IMR-90 (cell line): ENCODE measurements at places on chromosomes 3 and 15. TPM values are rescaled to one million over a fixed set of nuclear protein-coding genes. Genes with fewer than 3 reads are reported as not detected.
A peak's percentile ranks its signal among the peaks of the same experiment; 100 is the strongest.

- no peak overlapping the region for H3K4me3 ChIP-seq
- no peaks in the 10 kb centered on the region for H3K27me3 ChIP-seq
- no peak for DNase-seq
- H3K4me1 ChIP-seq = peaks cover 27% of the 10 kb centered on the region
Measured at GRCh38 chr3:8456412-8456811, 45.2 kb upstream of the LMCD1 start.

DNA sequence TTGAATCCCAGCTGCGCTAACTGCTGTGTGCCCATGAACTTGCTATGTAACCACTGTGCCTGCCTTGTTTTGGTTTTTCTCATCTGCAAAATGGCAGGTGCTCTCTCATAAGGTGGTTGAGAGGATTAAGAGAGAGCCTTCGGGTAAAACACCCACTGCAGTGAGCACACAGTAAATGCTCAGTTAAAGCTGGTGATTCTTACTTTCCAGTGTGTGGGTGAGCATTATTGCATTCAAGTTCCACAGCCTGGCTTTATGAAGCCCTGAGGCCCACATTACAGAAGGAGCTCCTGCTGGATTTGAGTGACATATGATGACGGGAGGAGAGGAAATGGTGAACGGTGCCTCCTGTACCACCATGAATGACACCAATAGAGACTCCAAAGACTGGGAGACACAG, 83.5 kb upstream of the SEC13 start:
- H3K27me3 ChIP-seq = peaks cover 13% of the 10 kb centered on the region
- H3K27ac ChIP-seq = no peak overlapping the region
- peaks cover 3% of the 10 kb centered on the region for H3K4me1 ChIP-seq
- no peaks in the 10 kb centered on the region for H3K36me3 ChIP-seq
- H3K4me3 ChIP-seq = no peak overlapping the region

DNA sequence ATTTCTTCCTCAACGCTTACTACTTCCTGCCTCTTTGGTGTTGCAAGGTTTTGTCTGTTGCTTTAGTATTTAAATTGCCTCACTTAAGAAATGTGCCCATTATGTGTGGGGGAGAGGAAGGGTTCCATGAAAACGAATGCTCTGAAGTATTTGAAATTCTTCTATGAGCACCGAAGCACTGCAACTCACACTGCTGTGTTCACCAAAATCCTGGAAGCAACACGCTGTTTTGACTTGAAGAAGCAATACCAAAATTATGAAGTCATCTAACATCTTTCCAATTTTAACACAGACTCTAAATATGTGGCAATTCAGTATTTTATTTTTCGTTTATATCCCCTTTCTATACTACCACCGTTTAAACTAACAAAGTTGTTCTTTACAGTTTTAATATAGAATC, 101.5 kb downstream of the RBMS3 start:
- no peak overlapping the region for H3K27ac ChIP-seq
- no peak overlapping the region for H3K4me3 ChIP-seq
- H3K4me1 ChIP-seq = peaks cover 3% of the 10 kb centered on the region; the same call in 1 of the 2 replicates
- no peaks in the 10 kb centered on the region for H3K27me3 ChIP-seq

GRCh38 chr15:91845720-91846119, 7.8 kb upstream of the SLCO3A1 start:
- H3K36me3 ChIP-seq = no peaks in the 10 kb centered on the region
- DNase-seq = no peak
- no peaks in the 10 kb centered on the region for H3K4me1 ChIP-seq
- H3K4me3 ChIP-seq = no peak overlapping the region
- peaks cover 5% of the 10 kb centered on the region; the same call in 1 of the 2 replicates for H3K27me3 ChIP-seq

- peaks cover 50% of the 10 kb centered on the region for H3K4me1 ChIP-seq
- H3K27me3 ChIP-seq = no peaks in the 10 kb centered on the region
- H3K4me3 ChIP-seq = no peak overlapping the region
- H3K27ac ChIP-seq = peak overlapping the region; percentile 61
- peak; percentile 73 for DNase-seq
Measured at GRCh38 chr3:120435621-120436020, 15.2 kb downstream of the FSTL1 start.

DNA sequence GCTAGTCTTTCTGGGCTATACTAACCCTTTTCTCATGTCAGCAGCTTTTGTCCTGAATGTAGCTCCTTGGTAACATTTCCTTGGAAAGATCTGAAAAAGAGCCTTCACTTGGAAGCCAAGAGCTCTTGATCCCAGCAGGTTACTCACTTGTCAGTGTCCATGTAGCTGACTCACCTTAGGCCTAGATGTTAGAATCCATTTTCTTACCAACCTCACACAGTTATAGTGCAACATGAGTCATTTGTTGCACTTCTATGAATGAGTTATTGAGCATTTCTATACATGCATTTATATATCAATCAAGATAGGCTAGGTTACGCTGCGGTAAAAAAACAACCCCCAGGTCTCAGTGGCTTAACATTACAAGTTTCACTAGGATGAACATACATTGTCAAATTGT, 106.8 kb upstream of the SLC7A14 start:
- H3K4me1 ChIP-seq = peaks cover 14% of the 10 kb centered on the region
- DNase-seq = peak; percentile 70
- no peaks in the 10 kb centered on the region for H3K36me3 ChIP-seq
- H3K27me3 ChIP-seq = no peaks in the 10 kb centered on the region

DNA sequence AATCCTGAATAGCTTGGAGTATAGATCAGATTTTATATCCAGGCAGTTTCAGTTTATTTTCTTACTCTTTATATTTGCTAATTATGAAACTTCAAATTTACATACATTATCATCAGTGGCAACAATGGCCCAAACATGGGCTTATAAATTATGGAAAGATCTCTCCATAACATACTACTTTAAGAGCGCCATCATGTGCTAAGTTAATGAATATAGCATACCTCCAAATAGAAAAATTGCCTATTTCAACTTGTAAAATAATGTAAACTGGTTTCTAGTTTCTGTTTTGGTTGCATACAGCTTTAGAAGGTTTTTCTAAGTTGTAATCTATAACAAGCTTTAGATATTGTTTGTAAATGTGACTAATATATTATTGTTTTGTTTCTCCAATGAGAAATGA, 531.3 kb upstream of the UBE2E2 start:
- no peak for DNase-seq
- no peaks in the 10 kb centered on the region for H3K4me1 ChIP-seq
- no peak overlapping the region for H3K27ac ChIP-seq
- H3K4me3 ChIP-seq = no peak overlapping the region
- no peaks in the 10 kb centered on the region for H3K36me3 ChIP-seq

DNA sequence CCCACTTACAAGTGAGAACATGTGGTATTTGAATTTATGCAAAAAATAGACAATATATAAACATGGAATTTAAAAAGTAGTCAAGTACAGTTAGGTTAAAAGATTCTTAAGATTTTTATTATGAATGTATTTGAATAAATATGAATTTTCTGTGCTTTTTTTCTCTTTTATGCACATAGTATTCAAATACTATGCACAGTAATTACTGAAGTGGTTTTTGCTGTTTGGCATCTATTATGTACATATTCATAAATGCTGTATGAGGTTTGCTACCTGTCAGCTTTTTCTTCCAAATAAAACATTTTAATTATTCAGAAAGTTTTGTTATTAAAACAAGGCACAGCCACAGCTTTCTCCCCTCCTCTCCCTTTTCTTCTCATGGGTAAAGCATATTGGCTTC, 1272.7 kb downstream of the NSUN3 start:
- H3K4me1 ChIP-seq = no peaks in the 10 kb centered on the region
- H3K27ac ChIP-seq = no peak overlapping the region
- H3K4me3 ChIP-seq = no peak overlapping the region
- no peaks in the 10 kb centered on the region for H3K27me3 ChIP-seq

- H3K4me1 ChIP-seq = peaks cover 9% of the 10 kb centered on the region
- no peak overlapping the region for H3K4me3 ChIP-seq
- DNase-seq = no peak
- no peaks in the 10 kb centered on the region for H3K36me3 ChIP-seq
- no peaks in the 10 kb centered on the region for H3K27me3 ChIP-seq
Measured at GRCh38 chr3:55882006-55882405, 394.9 kb upstream of the WNT5A start.

DNA sequence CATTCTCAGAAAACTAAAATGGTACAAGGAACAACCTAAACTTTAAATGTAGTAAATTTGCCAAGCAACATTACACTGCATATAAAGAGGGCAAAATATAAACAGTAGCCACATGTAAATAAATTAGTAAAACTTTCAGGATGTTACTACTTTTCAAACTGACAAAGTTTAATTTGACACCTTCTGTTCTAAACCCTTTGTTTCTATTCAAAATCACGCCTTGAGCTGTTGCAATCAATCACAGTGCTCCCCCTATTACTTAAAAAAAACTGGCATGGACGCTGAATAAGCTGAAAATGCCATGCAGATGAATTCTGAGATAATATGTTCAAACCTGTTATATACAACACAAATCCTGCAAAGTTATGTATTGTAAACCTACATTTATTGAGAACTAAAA, 69.3 kb downstream of the SATB1 start:
- no peak overlapping the region for H3K4me3 ChIP-seq
- H3K27me3 ChIP-seq = no peaks in the 10 kb centered on the region
- no peak overlapping the region for H3K27ac ChIP-seq

DNA sequence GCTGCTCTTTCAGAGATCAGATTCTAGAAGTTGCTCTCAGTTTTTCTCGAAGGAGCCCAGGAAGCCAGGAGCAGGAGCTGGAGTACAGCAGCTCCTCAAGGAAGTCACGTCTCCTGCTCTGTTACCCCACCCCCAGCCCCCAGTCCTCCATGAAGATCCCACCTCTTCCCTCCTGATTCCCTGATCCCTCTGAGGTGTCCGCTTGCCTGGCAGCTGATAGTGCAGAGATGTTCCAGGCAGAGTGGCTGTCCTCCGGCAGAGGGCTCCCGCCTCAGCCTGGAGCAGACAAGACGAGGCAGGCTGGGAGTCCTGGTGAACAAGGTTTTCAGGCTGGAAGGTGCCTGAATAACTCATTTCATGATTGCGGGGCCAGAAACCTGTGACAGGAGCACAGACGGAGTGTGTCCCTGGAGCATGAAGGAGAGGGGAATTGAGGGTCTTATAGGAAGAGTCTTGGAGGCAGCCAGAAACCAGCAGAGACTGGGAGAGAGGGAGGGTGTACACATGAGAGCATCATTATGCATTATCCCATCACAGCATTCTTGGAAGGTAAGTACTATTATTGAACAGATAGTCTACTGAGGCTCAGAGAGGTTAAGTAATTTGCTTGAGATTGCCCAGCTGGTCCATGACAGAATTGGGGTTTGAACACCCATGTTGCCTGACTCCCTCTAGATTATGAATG, 1.2 kb downstream of the HRH1 start:
- peak overlapping the region; percentile 78 for H3K4me3 ChIP-seq
- no peaks in the 10 kb centered on the region for H3K36me3 ChIP-seq
- peak; percentile 89 for DNase-seq

- no peak overlapping the region for H3K4me3 ChIP-seq
- H3K36me3 ChIP-seq = no peaks in the 10 kb centered on the region
- peaks cover 28% of the 10 kb centered on the region for H3K27me3 ChIP-seq
- peak; percentile 16 for DNase-seq
Measured at GRCh38 chr15:68983961-68984481, 30.5 kb upstream of the NOX5 start.

GRCh38 chr15:66815318-66815717, 113.3 kb downstream of the SMAD6 start:
- H3K4me1 ChIP-seq = peaks cover 2% of the 10 kb centered on the region; the same call in 1 of the 2 replicates
- peak; percentile 94 for DNase-seq
- H3K27ac ChIP-seq = peak overlapping the region; percentile 5; the same call in 1 of the 2 replicates
- no peak overlapping the region for H3K4me3 ChIP-seq
- no peaks in the 10 kb centered on the region for H3K27me3 ChIP-seq
- H3K36me3 ChIP-seq = no peaks in the 10 kb centered on the region

DNA sequence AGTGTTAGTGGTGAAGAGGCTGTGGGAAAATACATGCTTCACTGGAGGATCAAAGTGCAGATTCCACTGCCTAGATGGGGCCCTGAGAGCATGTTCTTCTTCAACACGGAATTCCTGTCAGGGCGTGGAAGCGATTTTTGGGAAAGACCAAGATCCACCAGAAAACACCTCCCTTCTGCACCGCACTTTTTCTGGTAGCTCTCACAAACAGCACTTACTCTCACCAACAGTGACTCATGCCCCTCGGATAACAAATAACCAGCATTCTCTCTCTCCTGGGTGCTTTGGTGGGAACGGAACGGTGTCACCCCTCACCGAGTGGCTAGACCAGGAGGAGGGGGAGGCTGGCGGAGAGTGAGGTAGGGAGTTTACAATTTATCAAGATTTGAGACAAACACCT, 40.1 kb downstream of the ADAMTSL3 start:
- H3K27me3 ChIP-seq = no peaks in the 10 kb centered on the region
- H3K4me3 ChIP-seq = no peak overlapping the region
- DNase-seq = peak; percentile 32
- no peak overlapping the region for H3K27ac ChIP-seq

GRCh38 chr15:61041886-61042285, 187.2 kb downstream of the RORA start:
- no peaks in the 10 kb centered on the region for H3K36me3 ChIP-seq
- no peak for DNase-seq
- H3K4me1 ChIP-seq = no peaks in the 10 kb centered on the region
- H3K4me3 ChIP-seq = no peak overlapping the region
- H3K27ac ChIP-seq = no peak overlapping the region

- H3K4me1 ChIP-seq = no peaks in the 10 kb centered on the region
- no peaks in the 10 kb centered on the region for H3K36me3 ChIP-seq
- no peak overlapping the region for H3K4me3 ChIP-seq
- no peaks in the 10 kb centered on the region; the same call in 1 of the 2 replicates for H3K27me3 ChIP-seq
- no peak overlapping the region for H3K27ac ChIP-seq
Measured at GRCh38 chr3:187027531-187028278, 97.4 kb downstream of the ST6GAL1 start.

DNA sequence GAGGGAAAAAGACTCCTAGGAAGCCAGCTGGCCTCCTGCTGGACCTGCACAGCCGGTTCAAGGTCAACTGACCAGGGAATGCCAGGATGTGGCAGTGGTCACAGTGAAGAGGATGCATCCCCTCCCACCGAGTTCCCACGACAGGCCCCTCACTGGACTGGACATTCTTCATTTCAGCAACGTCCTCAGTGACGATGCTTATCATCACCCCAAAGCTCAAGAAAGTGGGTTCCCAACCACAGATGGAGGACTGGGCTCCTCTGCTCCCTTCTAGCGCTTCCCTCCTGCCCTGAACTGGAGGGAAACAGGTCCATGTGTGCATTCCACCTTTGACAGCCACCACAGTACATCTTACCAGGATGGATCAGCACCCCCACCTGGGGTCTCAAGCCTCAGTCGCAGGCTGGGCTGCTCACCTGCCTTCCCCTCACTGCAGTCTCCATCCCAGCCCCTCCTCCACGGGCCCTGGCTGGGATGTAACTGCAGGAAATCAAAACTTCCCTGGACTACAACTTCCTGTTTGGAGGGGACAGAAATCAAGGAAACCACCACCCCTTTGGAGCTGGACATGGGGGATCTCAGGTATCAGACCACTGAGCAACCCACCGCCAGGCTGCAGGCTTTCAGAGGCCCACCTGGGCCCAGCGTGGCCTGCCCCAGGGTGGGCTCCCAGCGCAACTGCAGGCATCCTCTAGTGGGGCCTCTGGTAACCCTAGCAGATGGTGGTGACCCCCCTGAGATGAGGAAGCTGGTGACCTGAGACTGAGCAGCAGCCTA, 7.3 kb downstream of the CALML4 start:
- H3K27ac ChIP-seq = no peak overlapping the region
- H3K27me3 ChIP-seq = no peaks in the 10 kb centered on the region
- no peak overlapping the region for H3K4me3 ChIP-seq

NDN gene
- 40.1 and 50.3 TPM in 2 replicates for total RNA-seq

RETNLB gene
- not detected in 2 replicates for total RNA-seq

RPP25 gene
- under 0.01 and 0.18 TPM in 2 replicates for total RNA-seq

FBXO40 gene
- total RNA-seq = not detected in 2 replicates

DISP2 gene
- under 0.01 and 0.36 TPM in 2 replicates for total RNA-seq
